Activated CD4-positive, alpha-beta T cell treated with anti-CD3 and anti-CD28 coated beads, Interleukin-2, amount 10 ng/mL, durations not matched to agents 24 days and 14 days (primary cell): ENCODE measurements at places on chromosomes 1 and 21. TPM values are rescaled to one million over a fixed set of nuclear protein-coding genes. Genes with fewer than 3 reads are reported as not detected.

- DNase-seq = no peak
Observed at GRCh38 chr1:237748171-237748960, 142.4 kb downstream of the ZP4 start.

TLR5 gene
- 0.09 TPM in 1 of 2 replicates, not detected in the other for total RNA-seq

DNA sequence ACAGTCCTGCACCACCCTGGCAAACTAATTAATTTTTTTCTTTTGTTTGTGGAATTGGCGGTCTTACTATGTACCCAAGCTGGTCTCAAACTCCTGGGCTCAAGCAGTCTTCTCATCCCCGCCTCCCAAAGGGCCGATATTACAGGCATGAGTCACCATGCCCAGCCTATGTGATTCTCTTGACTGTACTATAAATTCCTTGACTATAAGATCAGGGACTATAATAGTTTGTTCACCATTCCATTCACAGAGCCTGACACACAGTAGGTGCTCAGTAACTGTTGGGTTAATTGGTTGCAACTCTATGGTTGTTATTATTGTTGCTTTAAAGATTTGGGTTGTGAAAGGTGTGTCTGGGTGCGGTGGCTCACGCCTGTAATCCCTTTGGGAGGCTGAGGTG lies 17.2 kb downstream of the DAP3 start:
- DNase-seq = no peak

PRKAB2 gene
- total RNA-seq = 6.1 and 7.4 TPM in 2 replicates

KCND3 gene
- total RNA-seq = 0.07 TPM in 1 of 2 replicates, not detected in the other

KRTAP10-3 gene
- total RNA-seq = not detected in 2 replicates

DNA sequence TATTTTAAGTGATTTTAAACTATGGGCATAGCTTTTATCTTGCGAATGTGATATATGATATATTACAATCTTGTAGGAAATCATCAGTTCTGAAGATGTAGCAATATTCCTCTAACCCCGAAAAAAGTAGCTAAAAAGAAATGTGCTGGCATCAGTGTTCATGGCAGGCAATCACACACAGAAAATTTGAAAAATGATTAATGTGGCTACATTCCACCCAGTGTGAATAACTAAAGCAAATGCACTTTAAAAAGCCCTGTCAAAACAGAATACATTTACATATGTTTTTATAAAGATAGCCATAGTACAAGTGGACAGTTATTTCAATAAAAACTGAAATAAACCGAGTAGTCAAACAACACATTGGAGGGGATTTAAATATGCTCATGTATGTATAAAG lies 260.2 kb downstream of the HHAT start:
- no peak for DNase-seq

DNA sequence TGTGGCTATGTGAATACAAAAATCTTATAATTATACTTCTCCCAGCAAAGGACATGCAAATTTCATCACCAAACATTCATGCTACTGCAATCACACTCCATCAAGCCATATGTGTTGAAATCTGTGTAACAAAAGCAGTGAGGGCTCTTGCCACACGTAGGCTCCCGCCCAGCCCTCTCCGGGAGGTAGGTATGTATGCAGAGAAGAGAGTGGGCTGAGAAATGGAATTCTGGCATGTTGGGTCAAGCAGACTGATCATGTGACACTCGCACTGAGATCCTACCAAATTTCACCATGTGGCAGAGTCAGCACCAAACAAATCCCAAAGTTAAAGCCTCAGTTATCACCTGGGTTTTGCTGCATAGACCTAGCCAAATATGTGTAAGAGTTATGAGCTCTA lies 49.7 kb downstream of the APP start:
- DNase-seq = no peak

LY9 gene
- 0.30 and 0.85 TPM in 2 replicates for total RNA-seq

FAM43B gene
- total RNA-seq = not detected in 2 replicates

OVAAL gene
- not detected in 2 replicates for total RNA-seq

CLDN8 gene
- total RNA-seq = not detected in 2 replicates

DNA sequence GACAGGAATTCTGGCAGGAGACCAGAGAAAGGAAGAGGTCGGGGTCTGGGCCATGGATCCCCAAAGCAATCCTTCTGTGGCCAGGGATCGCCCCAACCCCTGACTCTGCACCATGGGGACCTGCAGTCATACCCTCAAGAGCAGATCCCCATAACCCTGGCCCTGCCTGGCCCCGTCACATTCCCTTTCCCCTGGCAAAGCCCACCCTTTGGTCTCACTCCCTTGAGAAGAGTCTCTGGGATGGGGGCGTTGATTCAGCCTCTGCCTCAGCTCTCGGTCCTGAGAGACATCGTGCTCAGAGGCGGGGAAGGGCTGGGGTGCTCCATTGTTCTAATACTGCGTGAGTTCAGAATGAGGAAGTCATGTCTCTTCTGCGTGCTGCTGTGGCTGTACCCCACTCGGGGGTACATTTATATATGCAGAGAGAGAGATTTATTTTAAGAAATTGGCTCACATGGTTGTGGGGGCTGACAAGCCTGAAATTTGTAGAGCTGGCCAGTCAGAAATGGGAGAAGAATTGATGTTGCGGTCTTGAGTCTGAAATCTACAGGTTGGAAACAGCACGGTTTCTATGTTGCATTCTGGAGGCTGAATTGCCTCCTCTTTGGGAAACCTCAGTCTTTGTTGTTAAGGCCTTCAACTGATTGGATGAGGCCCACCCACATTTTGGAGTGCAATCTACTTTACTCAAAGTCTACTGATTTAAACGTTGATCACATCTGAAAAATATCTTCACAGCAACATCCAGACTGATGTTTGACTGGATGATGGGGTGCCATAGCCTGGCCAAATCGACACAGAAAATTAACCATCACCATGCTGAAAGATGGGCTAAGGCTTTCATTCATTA lies 4.2 kb upstream of the PADI2 start:
- no peak for DNase-seq

DNA sequence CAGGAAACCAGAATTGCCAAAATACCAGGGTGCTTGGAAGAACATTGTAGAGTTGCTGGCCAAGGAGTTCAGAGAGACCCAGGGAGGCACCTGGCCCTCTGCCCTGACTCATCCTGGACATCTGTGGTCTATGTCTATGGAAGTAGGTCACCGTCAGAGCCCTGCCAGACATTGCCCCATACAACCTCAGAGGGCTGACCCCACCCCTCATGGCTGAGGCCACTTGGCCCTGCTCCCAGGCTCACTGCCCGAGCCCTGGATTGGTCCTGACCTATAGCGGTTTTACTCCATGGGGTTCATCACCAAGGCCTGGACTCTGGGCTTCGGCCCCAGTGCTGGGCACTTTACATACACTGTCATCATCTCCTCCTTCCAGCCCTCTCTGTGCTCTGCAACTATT lies 233.1 kb downstream of the PTPRU start:
- DNase-seq = no peak

OR2W3 gene
- 0.21 TPM in 1 of 2 replicates, not detected in the other for total RNA-seq
